ENCODE measurements at places on chromosomes 2 and 18.

GRCh38 chr18:79698668-79699335, 19.2 kb downstream of the CTDP1 start:
- no peak for DNase-seq

DNA sequence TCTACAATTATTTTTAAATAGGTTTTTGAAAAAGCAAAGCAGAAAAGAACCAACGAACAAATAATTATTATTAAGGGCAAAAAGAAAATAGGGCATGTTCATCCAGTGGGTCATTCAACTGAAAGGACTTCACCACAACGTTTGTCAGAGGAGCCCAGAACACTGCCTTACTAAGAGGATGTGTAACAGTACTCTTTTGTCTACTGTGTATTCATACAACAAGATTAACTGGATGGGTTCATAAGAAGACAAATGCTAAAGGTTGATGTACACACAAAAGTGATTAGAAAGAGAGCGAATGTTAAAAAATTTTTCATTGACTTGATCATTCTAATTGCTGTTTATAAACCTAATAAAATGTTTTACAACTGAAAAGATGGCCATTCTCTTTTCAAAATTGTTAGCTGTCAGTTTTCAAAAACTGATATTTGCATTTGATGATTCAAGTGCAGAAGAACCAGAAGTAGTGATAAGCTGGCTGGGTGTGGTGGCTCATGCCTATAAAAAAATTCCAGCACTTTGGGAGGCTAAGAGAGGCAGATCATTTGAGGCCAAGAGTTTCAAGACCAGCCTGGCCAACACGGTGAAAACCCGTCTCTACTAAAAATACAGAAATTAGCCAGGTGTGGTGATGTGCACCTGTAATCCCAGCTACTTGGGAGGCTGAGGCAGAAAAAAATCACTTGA, 33.1 kb downstream of the MGAT4A start:
- no peak for DNase-seq

DNA sequence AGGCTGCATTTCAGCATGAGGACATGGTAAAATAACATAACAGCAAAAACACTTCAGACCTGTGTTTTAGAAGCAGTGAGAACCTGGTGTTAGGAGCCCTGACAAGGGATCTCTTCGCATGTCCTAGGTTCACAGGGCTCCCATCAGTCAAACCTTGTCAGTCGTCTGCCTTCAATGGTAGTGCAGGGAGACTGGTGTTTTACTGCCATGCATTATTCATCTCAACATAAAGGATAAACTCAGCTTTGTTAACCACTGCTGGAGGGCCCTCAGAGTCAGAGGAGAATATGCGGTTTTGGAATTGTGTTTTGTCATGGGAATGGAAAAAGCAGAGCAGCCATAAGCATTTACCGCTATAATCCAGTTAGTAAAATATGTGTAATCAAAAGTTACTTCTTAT, 275.9 kb upstream of the GCFC2 start:
- DNase-seq, result no peak

- no peak for DNase-seq
These were observed 15.9 kb downstream of the SMPD4 start for GRCh38 chr2:130165293-130166016.

DNA sequence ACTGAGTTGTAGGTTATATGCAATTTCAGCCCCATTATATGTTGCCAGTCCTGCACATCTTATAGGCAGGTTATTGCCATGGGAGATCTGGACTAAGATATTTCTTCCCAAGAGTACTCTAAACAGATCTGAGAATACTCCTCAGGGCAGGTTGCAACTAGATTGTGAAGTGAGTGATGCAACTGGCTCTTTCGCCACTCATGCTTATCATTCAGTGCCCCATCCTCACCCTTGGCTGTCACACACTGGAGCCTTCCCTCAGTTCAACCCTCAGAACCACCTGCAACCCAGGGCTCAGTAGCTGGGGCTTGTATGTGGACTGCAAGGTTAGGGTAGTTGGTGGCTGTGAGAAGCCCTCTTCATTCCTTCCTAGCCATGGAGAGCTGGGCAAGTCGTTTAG, 14.1 kb downstream of the MERTK start:
- DNase-seq, result no peak

DNA sequence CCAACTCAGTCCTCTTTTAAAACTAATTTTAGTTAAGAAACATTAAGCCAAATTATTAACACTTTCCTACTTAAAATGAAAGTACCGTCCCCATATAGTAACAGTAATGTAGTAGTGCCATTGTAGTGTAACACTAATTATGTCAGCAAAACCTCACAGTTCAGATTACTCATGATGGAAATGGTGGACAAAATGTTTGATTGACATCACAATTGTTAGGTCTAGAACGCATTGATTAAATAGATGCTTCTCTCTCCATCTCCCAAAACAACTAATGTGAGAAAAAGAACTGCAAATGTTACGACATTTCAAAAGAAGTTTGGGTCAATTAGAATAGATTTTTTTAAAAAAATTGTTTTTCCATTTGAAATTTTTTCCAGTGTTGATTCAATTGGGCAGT, 1.2 kb upstream of the ATF2 start:
- DNase-seq, result no peak

GRCh38 chr2:7987992-7988391, 693.9 kb upstream of the ID2 start:
- DNase-seq, result no peak

DNA sequence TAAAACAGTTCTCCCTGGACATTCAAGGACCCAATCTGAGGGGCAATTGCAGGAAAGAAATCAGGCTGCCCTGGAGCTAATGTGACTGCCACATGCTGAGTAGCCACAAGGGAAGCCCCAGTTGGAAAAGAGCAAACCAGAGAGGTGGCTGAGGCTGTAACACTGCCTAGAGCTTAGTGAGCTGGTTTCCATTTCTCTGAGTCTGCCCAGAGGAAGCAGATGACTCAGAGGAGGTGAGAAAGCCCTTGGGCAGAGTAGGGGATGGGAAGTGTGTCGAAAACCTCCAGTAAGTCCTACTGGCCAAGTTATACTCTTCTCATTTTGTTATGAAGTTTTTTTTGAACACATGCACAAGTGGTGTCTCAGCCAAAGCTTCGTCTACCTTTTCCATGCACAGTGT, 753.0 kb downstream of the CNTNAP5 start:
- no peak for DNase-seq

DNA sequence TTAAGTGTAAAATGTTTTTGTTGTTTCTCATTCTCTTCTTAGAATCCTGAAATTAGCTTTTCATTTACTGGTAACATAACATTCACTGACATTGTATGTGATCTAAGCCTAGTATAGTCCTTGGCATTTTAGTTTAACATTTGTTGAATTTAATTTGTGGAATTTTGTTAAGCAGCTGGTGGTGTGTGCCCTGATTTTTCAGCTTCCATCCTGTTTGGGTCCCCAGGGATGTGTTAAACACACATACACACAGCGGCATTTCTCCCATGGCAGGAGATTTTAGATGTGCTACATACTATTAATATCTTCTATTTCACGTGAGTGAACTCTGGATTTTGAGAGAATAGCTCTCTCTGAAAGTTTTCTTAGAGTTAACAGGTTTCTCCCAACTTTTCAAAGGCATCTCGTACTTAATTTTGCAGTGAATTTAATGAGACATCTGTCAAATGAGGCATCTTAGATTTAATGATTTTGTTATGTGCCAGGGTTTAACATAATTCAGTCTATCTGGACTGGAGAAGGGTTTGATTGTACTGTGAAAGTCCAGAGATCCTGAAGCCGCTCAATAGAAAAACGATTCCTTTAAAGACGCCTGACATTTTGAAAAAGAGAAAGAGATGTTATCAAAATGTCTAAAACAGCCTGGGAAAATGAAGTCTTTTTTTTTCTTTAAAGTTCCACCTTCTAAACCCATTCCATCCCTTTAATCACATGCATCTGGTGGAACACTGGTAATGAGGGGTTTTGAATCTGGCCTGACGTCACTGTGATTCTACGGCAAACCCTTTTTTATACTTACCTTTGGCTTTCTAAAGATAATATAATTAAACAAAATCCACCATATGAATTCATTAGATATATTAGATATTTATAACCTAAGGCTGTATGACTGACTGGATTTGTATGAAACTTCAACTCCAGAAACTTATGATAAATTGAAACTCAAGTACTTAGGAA, 6.8 kb downstream of the PHLPP1 start:
- DNase-seq, result no peak

DNA sequence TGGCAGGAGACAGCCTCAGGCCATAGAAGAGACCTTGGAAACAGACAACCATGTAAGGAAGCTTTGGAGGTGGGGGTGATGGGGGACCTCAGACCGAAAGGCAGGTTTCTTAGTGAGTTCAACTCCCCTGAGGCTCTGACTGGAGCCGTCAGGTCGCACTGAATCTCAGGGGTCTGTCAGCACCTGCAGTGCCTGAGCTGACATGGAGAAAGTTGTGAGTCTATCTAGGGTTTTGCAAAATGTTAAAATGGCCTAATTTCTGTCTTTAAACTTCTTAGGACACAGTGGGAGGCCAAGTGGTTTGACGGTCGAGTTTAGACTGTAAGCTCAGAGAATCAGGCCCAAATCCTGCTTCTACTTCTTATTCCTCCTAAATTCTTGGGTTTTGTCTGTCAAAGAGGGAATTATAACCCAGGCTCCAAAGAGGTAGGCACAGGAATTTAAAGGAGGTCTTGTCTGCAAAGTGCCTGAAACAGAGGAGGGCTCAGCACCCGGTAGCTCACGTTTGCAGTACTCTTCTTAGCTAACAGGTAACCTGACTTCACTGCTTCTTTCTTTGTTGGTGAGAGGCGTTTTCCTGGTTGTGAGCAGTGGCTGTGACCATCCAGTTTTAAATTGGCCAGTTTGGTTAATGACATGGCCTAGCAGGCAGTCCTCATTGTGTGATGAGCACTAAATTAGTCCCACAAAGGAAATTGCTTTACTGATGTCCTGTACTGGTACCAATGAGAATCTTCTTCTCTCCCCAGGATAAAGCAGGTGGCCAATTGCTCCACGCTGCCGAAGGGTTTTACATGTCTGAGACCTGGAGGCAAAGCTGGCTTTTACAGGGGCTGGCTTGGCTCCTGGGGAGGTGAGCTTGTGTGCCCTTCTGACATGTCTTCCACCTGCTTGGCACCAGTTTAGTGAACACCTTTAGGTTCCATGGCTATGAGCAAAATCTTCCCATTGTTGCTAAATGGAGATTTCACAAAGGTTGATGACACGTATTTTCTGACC, 95.7 kb downstream of the MYCN start:
- DNase-seq, result no peak

DNA sequence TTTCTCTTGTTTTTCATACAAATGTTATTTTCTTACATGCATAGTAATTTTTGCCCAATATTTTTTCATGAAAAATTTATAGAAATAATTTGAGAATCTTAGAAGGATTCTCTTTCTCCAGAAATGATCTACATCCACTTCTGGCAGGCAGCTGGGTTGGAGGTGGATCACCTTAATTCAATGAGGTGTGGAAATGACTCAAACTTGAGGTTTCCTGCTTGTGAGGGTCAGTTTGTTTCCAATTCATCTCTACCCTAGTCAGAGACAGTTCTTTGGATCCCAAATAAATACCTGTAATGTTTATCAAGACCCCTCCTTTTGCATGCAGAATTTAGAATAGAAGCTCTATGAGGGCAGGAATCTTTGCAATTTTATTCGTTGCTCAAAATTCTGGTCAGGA, 35.0 kb upstream of the DYNAP start:
- no peak for DNase-seq

- no peak for DNase-seq
These were observed 371.1 kb upstream of the ID2 start for GRCh38 chr2:8310557-8311455.

GRCh38 chr2:205764270-205764746, 82.0 kb downstream of the NRP2 start:
- DNase-seq, result no peak

GRCh38 chr18:47815486-47816270, 114.8 kb downstream of the SMAD2 start:
- no peak for DNase-seq

- no peak for DNase-seq
These were observed 106.7 kb upstream of the PGAP1 start for GRCh38 chr2:197033222-197033621.

DNA sequence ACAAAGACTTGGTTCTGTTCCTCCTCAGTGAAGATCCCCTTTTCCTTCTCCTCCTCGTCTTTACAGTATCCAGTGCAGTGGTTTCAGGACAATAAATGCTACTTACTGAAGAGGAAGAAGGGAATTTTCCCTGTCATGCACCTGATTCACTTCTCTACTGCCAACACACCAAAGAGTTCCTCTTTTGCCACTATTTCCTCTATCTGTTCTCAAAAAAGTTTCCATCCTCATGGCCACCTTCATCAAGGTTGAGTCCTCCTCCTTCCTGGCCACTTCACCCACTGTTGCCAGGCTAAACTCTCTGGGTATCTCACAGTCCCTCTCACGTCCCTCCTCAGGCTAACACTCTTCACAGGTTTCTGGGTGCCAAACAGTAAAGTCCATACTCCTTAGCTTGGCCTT, 41.7 kb downstream of the PLEKHM3 start:
- no peak for DNase-seq

DNA sequence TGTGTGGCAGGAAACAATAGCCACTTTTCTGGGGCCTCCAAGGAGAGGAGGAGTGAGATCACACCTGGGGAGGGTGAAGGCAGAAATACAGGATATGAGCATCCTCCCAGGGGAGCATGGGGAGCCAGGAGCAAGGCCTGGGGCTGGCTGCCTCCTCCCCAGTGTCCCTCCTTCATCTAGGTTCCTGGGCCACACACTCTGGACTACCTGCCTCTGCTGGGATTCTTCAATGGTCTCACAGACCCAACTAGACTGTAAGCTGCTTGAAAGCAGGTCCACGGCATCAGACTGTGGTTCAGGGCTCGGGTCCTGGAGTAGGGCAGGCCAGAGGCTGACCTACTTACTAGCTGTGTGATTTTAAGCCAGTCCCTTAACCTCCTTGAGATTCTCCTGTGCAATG, 94.0 kb downstream of the MCFD2 start:
- DNase-seq, result no peak

GRCh38 chr2:238187618-238188548, 15.6 kb downstream of the ILKAP start:
- DNase-seq, result peak; percentile 44

GRCh38 chr2:232761301-232761907, 15.0 kb downstream of the KCNJ13 start:
- DNase-seq, result no peak

GRCh38 chr2:25151718-25152117, 16.7 kb downstream of the POMC start:
- peak; percentile 60 for DNase-seq

- DNase-seq, result no peak
These were observed 42.8 kb downstream of the STK25 start for GRCh38 chr2:241465543-241465942.

- DNase-seq, result no peak
These were observed 583 bp downstream of the HIBCH start for GRCh38 chr2:190318931-190319554.

- no peak for DNase-seq
These were observed 1.7 kb downstream of the FANCL start for GRCh38 chr2:58239243-58239925.

GRCh38 chr2:225002656-225003045, 39.6 kb downstream of the DOCK10 start:
- DNase-seq, result no peak

GRCh38 chr18:5455674-5456073, 88.1 kb downstream of the EPB41L3 start:
- DNase-seq, result no peak

GRCh38 chr2:109212836-109213563, 84.0 kb downstream of the SH3RF3 start:
- no peak for DNase-seq
